ENCODE measurements at places on chromosomes 4 and X.

- no peak for DNase-seq
Measured at GRCh38 chr4:123438031-123438430, 41.4 kb downstream of the SPRY1 start.

GRCh38 chr4:36133658-36134057, 110.7 kb downstream of the ARAP2 start:
- no peak for DNase-seq

GRCh38 chr4:123952530-123953274, 556.1 kb downstream of the SPRY1 start:
- no peak for DNase-seq

- DNase-seq: no peak
Measured at GRCh38 chrX:137287191-137287590, 253.4 kb upstream of the GPR101 start.

DNA sequence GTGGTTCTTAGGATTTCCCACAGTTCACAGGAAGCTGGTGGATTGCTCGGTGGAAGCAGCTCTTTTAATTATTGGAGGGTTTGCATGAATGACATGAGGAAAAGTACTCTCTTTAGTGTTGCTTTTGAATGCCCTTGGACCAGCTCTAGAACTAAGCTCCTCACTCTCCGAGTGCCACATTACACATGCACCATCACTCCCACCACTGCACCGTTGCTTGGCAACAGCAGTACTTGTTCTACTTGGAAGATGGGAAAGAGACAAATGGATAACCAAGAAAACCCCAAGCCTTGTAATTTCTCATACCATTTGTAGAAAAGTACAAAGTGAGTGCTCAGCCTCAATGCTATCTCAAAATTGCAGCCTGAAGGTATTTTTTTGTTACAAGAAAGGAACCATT, 620.2 kb upstream of the BOD1L1 start:
- no peak for DNase-seq

DNA sequence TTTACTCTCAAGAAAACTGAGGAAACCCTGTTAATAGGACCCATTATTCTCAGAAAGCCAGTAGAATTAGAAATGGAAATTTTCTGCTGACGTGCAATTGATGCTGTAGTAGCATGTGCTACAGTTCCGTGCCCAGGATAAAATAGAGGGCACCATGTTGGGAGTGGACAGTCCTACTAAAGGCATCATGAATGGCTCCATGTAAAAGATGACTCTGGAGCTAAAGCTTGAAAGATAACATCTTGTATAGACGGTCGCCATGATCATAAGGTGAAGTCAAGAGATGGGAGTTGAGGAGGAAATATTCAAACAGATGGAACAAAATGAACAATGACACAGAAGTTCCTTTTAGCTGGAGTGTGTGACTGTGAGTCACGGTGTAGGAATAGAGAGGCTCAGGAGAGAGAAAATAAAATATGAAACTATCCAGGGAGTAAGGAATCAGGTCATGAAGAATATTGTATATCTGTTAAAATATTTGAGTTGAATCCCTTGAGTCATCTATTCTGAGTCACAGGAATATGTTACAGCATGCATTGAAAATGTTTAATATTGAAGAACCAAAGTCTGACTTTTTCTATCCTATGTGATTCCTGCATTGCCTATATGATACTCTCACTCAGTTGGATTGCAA, 31.8 kb downstream of the ANXA10 start:
- no peak for DNase-seq

GRCh38 chrX:131704136-131704695, 160.3 kb downstream of the OR13H1 start:
- peak; percentile 36 for DNase-seq

All from PC-9 (cell line).